NCI-H524 (cell line): ENCODE measurements at places on chromosomes 13 and 19.

- peak; percentile 97 for DNase-seq
These were observed 750 bp upstream of the GPR108 start for GRCh38 chr19:6737873-6738786.

DNA sequence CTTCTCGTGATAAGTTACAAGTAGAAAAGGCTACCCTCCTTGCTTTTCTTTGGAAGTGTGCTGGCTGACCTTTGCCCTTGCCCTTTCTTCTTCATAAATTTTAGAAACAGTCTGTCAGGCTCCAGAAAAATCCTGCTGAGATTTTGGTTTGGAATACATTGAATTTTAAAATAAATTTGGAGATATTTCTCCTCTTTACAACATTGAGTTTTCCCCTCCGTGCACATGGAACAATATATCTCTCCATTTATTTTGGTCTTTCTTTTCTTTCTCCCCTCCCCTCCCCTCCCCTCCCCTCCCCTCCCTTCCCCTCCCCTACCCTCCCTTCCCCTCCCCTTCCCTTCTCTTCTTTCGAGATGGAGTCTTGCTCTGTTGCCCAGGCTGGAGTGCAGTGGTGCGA lies 8.6 kb downstream of the KLK4 start:
- no peak for DNase-seq

GRCh38 chr19:33273881-33274662 lies 28.3 kb downstream of the CEBPA start:
- DNase-seq = no peak

DNA sequence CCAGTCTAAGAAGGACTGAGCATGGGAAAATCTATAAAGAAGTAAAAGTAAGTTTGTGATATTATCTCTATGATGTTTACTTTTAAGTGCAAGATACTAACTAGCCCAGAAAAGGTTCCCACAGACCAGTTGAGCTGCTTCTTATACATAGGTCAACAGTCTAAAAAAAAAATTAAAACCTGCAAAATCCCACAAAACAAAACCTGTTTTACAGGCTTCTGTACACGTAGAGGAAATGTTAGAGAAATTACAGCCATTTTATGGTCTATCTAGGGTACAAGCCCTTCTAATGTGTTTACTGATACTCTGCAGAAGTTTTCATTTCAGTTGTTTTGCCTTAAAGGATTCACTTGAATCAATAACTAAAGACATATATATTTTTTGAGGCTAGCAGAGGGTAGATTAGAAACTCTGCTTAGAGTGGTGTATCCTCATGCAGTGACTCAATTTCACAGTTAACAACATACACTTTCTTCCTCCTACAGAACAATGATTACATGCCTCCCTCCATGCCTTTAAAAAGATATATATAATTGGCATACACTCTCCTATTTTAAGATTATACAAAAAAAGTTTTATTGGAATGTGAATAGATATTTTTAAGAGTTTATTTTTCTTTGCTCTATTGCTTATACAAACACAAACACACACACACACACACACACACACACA lies 43.9 kb downstream of the CAB39L start:
- DNase-seq = no peak

DNA sequence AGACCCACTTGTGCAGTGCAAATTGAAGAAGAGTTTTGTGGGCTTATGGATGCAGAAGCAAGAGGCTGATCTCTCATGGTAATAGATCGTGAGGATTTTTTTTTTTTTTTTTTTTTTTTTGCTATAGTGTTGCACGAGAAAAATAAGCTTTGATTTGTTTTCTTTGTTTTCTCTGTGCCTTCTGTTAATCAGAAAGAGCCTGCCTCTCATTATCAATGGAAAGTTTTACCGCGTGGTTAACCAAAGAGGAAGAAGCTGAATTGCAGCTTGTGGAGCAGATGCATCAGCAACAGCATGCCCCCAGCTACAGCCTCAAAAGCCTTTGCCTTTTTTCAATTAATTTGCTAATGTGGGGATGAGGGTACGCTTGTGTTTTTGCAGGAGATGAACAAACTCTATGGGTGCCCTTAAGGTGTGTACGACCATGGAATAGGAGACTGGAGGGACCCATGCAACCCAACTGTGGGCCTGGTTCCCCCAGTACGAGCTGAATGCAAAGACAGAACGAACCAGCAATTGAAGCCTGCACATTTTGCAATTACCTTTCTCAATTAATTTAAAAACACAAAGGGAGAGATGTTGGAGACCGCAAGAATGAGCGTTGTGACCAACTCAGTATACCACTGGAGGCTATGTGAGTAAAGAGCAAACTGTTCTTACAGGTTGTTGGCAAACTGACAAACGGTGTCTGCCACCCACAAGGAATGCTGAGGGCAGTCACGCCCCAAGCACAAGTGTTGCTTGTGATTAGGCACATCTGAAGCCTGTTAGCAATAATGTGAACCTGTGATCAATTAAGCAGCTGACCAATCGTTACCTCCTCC lies 58.6 kb upstream of the SPRY2 start:
- no peak for DNase-seq

GRCh38 chr13:98368019-98368418 lies 190.9 kb upstream of the RNF113B start:
- no peak for DNase-seq

DNA sequence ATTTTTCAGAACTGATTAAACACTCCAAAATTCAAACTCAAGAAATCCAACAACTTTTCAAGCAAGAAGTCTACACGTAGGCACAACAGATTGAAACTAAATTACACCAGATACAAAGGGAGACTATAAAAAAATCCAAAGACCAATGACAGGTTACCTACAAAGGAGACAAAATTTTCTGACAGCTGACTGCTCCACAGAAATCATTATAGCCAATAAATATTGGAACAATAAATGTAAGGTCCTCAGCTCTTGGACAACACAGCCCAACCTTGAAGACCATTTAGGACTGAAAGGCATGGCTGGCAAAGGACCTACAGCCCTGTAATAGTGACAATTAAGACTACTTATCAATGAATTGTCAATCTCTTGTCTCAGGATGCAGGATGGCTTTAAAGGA lies 15.9 kb downstream of the ZNF350 start:
- DNase-seq = no peak

GRCh38 chr19:18415178-18415867 lies 3.9 kb upstream of the SSBP4 start:
- no peak for DNase-seq

- DNase-seq = no peak
These were observed 6.0 kb downstream of the KLK14 start for GRCh38 chr19:51076631-51077213.

DNA sequence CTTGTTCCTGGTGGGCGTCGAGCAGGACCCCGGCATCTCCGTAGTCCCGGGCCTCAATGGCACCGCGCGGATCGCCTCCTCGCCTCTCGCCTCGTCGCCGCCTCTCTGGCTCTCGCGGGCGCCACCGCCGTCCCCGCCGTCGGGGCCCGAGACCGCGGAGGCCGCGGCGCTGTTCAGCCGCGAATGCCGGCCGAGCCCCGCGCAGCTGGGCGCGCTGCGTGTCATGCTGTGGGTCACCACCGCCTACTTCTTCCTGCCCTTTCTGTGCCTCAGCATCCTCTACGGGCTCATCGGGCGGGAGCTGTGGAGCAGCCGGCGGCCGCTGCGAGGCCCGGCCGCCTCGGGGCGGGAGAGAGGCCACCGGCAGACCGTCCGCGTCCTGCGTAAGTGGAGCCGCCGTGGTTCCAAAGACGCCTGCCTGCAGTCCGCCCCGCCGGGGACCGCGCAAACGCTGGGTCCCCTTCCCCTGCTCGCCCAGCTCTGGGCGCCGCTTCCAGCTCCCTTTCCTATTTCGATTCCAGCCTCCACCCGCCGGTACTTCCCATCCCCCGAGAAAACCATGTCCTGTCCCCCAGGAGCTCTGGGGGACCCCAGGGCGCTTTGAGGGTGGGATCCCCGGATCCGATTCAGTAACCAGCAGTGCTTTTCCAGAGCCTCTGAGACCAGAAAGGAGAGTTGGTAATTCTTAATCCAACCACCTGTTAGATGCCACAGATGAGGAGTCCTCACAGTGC lies 885 bp downstream of the MLNR start:
- DNase-seq = peak; percentile 12

DNA sequence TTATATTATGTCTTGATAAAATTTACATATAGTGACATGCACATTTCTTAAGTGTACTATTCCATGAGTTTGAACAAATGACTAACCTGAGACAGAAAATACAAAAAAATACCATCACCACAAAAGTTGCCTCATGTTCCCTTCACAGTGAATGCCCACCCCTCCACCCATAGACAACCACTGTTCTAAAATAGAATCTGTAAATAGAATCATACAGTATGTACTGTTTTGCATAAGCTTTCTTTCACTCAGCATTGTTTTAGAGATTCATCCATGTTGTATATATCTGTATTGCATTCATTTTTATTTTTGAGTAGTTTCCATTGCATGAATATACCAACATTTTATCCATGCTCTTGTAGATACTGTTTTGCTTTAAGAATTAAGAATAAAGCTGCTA lies 23.3 kb upstream of the RBM26 start:
- DNase-seq = no peak

DNA sequence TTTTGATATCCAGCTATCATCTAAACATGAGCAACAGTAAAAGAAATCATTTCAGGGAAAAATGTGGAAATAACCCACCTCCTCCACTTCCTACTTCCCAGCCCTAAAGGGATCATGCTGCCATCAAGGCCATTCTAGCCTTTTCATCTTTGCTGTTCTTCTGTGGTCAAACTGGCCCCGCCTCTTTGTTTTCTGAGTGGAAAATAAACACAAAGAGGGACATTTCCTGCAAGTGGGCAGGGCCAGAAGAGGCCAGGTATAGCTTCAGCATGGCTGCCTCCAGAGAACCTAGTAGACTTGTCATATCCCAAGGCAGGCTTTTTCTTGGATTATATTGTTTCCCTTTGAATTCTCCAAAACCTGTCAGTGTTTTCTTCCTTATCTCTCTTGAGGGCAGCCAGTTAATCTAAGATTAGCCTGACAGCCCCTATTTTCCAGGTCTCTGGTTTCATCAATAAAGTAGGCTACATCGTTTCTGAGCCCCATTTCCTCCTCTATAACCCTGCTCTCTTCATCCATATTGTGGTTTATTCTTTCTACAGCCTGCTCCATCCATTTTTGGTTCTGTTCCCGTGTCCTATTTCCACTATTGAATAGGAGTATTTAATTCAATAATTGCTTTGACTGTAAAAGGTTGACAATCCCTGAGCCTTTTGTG lies 117.6 kb downstream of the GPC6 start:
- peak; percentile 6 for DNase-seq

DNA sequence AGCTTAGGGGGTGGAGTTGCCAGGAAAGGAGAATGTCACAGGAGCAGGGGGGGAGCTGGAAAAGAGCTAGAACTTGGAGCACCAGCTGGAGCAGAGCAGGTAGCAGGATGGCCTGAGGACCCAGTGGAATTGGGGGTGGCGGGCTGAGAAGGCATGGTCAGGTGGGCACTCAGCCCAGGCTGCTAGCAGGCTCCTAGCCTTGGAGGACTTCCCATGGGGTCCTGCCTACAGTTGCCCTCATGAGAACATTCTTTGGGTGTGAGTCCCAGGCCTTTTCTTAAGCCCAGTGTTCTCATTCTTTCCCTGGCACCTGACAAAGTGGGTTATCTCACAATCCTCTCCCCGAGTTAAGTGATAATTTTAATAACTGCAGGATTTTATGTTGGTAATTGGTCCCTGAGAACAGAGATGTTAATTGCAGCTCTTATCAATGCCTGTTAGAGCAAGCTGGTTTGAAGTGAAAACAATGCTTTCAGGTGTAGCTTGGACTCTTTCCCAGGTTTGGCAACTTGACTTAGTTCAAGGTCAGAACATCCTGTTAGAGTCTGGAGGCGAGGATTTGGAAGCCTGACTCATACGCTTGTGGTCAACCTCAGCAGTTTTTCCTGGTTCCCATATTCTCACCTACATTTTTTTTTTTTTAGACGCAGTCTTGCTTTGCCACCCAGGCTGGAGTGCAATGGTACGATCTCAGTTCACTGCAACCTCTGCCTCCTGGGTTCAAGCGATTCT lies 18.1 kb upstream of the OLFM4 start:
- no peak for DNase-seq

GRCh38 chr13:60417734-60418133 lies 20.7 kb downstream of the TDRD3 start:
- DNase-seq = no peak

- no peak for DNase-seq
These were observed 143.9 kb upstream of the ZNF536 start for GRCh38 chr19:30228113-30228834.

DNA sequence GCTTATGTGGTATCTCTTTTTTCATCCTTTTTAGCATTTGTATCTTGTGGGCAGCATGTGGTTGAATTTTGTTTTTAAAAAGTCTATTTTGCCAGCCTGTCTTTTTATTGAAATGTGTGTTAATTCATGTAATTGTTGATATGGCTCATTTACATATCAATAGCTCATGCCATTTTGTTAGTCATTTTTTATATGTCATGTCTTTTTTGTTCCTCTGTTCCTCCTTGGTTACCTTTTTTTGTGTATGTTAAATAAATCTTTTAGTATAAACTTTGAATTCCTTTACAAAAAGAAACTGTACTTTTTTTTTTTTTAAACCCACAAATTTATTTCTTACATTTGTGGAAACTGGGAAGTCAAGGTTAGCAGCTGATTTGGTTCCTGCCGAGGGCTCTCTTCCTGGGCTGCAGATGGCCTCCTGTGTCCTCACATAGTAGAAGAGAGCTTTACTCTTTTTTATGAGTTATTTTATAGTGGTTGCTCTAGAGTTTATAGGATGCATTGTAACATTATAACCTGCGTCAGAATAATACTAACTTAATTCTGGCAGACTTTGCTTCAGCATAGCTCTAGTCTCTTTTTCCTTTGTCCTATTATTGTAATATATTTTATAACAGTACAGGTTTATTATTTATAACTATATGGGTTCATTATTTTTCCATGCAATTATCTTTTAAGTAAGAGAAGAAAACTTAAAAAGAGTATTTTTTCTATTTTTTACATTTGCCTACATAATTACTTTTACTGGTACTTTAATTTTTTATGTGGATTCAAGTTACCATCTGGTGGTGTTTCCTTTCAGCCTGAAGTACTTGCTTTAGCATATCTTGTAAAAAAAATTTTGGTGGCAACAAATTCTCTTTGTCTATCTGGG lies 86.3 kb downstream of the URI1 start:
- no peak for DNase-seq

DNA sequence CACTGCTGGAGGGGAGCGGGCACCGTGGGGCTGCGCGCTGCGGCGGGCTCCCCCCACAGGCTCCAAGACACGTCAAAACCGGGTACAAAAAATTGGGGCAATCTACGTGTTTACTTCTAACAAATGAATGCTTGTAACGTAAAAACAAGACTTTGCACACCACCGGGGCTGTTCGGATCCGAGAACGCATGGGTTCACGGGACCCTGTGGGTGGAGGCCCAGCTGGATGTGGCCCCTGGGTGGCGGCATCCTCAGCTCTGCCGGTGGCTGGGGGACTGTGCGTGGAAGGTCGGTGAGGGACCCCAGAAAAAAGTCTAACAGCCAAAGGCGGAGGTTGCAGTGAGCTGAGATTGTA lies 10.3 kb upstream of the SLC7A10 start:
- DNase-seq = no peak

- DNase-seq = no peak
These were observed 21.6 kb downstream of the SGCG start for GRCh38 chr13:23202383-23202782.

GRCh38 chr13:66329988-66330451 lies 900.1 kb downstream of the PCDH9 start:
- no peak for DNase-seq
